ENCODE measurements at places on chromosomes 13 and 19.
A peak's percentile ranks its signal among the peaks of the same experiment; 100 is the strongest.

GRCh38 chr19:35509018-35509652 is 4.3 kb downstream of the DMKN start:
- peak; percentile 8 for DNase-seq

GRCh38 chr13:67228916-67229315 is 1.2 kb downstream of the PCDH9 start:
- no peak for DNase-seq

DNA sequence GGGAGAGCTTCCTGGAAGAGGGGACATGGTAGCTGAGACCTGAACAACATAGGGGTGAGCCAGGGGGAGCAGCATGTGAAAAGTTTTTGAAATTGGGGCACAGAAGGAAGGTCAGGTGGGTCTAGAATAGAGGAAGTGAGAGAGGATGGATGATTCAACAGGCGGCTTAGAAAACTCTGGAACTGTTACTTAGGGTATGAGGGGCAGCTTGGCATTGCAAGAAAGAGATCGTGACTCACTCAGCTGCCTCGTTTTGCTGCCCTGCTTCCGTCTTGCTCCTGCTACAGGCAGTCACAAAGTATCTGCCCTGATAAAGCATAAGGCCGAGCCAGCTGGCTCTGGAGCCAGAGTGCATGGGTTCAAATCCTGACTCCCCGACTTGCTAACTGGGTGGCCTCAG is 1.3 kb upstream of the CEACAM20 start:
- no peak for DNase-seq

DNA sequence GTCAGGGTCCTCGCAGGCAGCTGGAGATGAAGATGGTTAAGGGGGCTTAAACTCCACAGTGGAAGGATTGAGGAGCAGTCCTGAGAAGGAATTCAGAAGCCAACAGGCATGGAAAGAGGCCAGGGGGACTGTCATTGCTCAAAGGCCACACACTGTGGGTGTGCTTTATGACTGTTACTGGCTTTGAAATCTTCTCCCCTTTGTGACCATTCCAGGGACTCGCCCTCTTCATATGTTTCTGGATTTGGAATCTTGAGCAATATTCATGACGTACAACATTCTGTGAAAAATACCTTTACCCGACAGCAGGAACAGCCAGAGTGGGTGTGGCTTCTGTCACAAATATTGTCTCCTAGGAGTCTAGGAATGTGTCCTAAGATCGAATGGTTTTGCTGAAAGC is 16.6 kb downstream of the CEACAM7 start:
- DNase-seq = no peak

- no peak for DNase-seq
These were observed 25.3 kb upstream of the EIF3G start for GRCh38 chr19:10145031-10145430.

DNA sequence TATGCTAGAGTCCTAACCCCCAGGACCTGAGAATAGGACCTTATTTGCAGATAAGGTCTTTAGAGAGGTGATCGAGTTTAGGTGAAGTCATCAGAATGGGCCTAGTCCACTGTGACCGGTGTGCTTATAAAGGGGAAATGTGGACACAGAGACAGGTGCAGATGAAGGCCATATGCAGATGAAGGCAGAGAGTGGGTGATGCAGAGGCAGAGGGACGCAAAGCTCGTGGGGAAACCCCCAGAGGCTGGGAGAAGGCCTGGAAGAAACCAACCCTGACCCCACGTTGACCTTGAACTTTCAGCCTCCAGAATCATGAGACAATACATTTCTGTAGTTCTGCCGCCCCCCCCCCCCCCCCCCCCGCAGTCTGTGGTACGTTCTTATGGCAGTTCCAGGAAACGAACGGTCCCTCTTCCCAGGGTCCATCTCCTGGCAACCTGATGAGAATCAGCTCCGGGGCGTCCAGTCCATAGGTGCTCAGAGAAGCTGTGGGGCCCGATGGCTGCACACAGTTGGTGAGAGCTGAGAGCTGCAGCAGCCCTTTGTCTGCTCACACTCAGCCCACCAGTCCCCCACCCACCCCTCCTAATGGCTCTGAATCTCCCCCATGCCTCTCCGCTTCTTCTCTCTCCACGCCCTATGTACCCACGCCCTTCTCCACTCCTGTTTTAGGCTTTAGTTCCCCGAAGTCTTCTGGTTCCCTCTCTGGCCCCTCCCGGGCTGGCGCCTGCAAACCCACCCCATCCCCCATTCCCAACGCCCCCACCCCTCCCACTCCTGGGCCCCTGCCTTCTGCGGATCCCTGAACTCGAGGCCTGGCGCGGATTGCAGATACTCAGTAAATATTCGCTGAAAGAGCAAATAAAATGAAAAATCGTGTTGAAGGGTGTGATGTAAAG is 218.3 kb upstream of the MAB21L1 start:
- DNase-seq = no peak

DNA sequence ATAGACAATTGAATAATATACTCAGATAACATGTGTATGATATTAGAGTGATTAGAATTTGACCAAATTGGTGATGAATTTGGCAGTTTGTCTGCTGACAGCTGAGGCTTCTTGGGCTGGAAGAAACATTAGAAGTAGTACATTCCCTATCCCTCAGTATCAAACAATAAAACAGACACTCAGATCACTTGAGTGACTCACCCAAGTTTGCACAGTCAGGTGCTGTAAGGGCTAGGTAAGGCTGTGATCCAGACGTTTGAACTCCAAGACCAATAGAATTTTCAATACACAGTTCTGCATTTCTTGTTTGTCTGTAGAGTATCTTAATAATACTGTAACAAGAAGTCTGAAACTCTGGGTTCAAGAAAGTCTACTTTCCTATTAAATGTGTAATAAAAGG is 223.5 kb downstream of the POSTN start:
- DNase-seq = no peak

DNA sequence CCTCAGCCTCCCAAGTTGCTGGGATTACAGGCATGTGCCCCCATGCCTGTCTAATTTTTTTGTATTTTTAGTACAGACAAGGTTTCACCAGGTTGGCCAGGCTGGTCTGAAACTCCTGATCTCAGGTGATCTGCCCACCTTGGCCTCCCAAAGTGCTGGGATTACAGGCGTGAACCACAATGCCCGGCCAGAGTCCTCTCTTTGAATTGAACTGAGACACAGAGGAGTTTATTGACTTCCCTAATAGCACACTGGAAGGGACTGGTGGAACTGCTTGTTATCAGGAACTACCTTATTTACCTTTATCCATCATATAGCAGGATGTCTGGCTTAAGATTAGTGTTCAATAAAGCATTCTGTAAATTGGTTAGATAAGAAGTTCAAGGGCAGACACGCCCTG is 613.8 kb downstream of the EFNB2 start:
- no peak for DNase-seq

All from stimulated activated CD8-positive, alpha-beta memory T cell treated with anti-CD3 and anti-CD28 coated beads, Interleukin-4, amount 100 ng/mL, for 1 hour (primary cell).